Muscle of arm (tissue), 14 donors: ENCODE measurements at places on chromosomes 3 and 15.
A peak's percentile ranks its signal among the peaks of the same experiment; 100 is the strongest.

DNA sequence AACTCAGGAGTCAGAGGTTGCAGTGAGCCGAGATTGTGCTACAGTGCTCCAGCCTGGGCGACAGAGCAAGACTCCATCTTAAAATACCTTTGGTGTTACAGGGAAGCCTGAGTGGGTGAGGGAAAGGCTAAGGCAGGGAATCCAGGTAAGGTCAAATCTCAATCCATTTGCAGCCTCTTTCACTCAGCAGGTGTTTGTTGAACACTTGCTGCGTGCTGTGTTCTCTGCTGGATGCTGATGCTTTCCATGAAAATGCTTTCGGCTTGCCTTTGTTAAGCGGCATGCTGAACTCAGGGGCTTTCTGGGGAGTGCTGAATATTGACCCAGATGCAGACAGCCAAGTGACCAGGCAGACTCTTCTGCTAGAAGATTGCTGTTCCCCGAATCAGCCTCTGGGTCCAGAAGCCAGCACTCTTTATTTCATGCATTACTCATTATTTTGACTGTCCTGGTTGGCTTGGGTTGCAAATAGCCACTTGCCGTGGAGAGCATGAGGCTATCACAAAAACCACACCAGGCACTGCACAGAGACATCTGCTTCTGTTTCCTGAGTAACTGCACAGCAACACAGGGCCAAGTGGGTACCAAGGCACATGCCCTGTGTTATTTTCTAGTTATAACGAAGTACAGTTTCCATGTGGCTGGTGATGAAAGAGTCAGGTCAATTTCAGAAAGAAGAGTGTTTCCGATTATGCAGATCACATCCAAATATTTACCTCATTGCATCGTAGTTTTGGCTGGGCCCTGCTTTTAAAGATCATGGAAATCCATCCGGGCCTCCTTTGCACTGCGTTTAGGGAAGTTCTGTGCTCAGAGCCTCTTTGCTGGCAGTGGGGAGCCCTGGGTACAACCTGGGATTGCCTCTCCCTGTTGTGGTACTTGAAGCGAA is 88.6 kb downstream of the THSD4 start:
- DNase-seq, result peak; percentile 45

DNA sequence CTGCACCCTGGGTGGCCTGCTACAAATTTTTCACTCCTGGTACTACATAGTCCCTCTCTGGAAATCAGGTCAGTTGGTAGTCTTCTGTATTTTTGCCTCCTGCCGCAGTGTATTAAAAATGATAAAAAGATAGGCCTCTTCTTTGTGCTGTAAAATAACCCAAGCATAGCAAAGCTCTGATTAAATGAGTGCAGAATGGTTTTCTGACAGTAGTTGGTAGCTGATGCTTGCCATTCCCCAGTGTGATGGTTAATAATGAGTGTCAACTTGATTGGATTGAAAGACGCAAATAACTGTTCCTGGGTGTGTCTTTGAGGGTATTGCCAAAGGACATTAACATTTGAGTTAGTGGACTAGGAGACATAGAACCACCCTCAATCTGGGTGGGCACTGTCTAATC is 264.4 kb upstream of the ZNF717 start:
- DNase-seq, result no peak

DNA sequence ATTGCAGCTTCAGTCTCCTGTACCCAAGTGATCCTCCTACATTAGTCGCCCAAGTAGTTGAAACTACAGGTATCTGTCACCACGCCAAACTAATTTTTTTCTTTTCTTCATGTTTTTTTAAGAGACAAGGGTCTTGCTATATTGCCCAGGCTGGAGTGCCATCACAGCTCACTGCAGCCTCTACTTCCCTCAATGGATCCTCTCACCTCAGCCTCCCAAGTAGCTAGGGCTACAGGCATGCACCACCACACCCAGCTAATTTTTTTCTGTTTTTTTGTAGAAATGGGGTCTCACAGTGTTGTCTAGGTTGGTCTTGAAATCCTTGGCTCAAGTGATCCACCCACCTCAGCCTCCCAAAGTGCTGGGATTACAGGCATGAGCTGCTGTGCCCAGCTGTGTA is 89.5 kb downstream of the ZNF609 start:
- no peak for DNase-seq

- DNase-seq, result no peak
These were observed 176.6 kb downstream of the USP13 start for GRCh38 chr3:179829401-179829800.

GRCh38 chr15:31511707-31512310 is 185.2 kb downstream of the KLF13 start:
- no peak for DNase-seq

GRCh38 chr3:183069086-183069485 is 30.2 kb downstream of the MCCC1 start:
- DNase-seq, result no peak

DNA sequence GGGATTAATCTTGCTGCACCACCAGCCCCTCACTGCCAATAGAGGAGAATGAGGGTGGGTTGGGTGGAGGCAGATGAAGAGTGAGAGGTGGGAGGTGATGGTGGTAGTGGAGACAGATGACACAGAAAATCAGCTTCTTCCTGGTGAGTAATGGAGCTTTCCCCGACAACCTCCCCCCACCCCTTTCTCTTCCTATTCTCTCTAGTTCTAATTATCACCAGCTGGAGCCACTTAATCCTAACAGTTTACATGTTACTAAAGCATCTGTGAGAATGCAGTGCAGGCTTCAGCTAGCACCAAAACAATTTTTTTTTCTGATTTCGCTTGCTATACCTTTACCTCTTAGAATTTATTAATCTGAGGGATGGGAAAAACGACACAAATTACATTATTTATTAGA is 116.1 kb upstream of the DNAJC19 start:
- DNase-seq, result no peak

DNA sequence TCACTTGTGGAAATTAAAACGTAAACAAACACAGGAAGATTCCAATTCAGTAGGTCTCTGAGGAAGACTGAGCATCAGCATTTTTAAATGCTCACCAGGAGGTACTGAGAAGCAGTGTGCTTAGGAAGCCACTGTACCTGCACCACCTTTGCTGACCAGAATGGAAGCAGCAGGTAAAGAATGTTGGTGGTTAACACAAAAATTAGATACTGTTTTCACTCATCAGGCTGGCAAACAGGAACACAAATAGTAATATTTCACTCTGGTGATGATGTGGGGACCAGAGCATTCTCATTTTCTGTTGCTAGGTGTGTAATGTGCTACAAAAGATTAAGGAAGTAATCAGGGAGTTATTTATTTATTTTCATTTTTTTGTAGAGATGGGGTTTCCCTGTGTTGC is 29.9 kb upstream of the GHSR start:
- DNase-seq, result no peak

DNA sequence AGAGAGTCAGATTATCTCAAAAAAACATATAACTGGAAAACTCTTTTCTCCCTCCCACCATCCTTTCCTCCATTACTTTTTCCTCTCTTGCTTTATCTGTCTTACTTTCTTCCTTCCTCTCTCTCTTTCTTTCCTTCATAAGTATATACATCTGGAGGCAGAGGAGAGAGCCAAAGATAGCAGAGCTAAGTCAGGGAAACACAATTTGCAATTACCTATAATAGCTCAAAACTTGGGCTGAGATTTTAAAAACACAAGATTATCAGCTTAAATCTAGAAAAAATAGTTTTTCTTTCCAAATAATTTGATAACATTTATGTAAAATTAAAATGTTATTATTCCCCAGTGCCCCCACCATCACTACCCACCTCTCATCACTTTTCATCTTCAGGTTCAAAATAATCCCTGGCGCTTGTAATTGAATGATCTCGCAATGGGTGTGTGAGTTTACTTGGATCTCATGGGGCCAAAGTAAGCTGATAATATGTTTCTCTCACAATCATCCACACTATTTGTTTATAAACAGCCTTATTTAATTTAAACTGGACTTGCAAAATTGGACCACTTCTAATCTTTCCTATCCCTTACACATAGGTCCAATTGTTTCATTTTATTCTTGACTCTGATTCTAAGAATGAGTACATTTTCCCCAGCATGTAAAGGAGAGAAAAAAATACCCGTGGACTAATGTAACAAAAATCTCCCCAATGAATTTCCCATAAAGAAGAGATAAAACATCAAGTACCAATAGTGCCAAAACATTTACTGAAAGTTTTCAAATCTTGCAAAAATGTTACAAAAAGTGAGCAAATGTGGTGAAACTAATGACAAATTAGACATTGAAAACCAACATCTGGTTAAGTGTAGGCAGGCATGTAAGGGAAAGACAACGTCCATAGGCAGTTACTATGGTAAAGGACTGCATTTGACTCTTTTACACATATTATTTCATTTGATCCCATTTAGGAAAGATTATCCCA is 236.9 kb downstream of the DTWD1 start:
- no peak for DNase-seq

DNA sequence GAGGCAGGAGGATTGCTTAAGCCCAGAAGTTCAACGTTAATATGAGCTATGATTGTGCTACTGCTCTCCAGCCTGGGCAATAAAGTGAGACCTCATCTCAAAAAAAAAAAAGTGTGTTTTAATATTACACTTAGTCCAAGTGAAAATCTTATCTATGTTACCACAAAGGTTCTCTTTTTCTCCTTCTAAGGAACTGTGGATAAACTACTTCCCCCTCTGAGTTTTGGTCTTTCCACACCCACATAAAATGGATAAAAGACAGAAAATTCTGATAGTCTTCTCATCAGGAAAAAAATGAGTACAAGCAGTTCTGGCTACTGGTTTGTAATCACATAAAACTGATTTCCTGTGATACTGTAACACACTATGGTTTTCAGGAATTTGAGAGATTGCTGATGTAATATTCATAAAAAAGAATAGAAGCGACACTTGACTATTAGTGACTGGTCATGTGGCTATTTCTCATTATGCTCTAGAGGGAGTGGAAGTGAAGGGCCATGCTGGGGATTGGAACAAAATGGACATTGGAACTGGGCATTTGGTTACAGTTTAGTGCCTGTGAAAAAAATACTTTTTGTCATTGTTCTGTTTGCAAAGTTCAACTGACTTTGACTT is 68.2 kb downstream of the RYR3 start:
- no peak for DNase-seq

GRCh38 chr3:195180490-195181112 is 90.4 kb downstream of the XXYLT1 start:
- DNase-seq, result no peak

GRCh38 chr3:3107858-3108257 is 2.3 kb downstream of the IL5RA start:
- DNase-seq, result no peak

GRCh38 chr3:183188895-183189462 is 26.4 kb upstream of the LAMP3 start:
- no peak for DNase-seq

DNA sequence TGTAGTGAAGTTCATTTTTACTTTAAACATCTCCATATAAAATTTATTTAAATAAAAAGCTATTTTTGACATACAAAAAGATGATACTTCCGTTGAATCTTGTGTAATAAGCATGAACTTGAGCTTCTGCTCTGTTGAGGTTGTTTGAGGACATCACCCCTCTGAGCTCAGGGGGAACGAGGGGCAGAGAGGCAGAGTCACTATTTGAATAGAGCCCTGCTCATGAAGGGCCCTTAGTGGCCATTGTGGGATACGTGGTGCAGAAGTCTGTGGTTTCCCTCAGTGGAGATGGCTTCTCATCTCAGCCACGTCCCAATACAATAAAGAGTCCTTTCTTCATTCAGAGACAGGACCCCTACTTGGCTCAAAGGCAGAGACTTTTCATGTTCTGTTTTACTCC is 10.6 kb downstream of the CEMIP start:
- DNase-seq, result no peak

- DNase-seq, result no peak
These were observed 16.1 kb downstream of the DNAJA4 start for GRCh38 chr15:78280319-78281072.

- no peak for DNase-seq
These were observed 115.8 kb downstream of the FBXL22 start for GRCh38 chr15:63712828-63713520.

- DNase-seq, result no peak
These were observed 285.7 kb upstream of the CTNNB1 start for GRCh38 chr3:40913641-40914040.

- DNase-seq, result no peak
These were observed 28.2 kb upstream of the SCAANT1 start for GRCh38 chr3:63940389-63940757.

DNA sequence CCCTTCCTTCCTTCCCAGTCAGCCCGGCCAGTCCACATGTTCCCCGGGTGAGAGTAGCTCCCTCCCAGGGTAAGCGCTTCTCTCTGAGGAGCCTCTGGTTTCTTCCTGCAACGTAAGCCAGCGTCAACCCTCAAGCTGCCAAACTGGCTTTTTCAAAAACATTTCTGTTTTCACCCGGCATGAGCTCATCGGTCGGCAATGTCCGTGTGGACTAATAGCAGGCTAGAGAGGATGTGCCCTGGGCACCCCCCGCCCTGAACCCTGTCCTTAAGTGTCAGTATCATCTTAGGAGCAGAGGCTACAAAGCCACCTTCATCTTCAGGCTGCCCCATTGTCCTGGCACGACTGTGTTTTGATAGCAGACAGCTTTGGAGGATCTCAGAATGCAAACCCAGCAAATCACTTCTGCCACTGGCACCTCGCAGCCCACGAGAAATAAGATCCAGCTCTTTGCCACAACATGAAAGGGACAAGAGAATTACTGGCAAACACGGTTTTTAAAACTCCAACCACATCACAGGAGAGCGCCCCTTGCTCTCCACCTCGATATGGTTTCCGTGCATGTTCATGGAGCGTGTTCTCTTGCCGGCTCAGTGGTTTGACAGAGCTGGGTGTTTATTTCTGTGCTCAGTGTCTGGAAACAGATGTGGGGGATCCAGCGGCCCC is 9.9 kb downstream of the ALDH1A3 start:
- DNase-seq, result no peak

DNA sequence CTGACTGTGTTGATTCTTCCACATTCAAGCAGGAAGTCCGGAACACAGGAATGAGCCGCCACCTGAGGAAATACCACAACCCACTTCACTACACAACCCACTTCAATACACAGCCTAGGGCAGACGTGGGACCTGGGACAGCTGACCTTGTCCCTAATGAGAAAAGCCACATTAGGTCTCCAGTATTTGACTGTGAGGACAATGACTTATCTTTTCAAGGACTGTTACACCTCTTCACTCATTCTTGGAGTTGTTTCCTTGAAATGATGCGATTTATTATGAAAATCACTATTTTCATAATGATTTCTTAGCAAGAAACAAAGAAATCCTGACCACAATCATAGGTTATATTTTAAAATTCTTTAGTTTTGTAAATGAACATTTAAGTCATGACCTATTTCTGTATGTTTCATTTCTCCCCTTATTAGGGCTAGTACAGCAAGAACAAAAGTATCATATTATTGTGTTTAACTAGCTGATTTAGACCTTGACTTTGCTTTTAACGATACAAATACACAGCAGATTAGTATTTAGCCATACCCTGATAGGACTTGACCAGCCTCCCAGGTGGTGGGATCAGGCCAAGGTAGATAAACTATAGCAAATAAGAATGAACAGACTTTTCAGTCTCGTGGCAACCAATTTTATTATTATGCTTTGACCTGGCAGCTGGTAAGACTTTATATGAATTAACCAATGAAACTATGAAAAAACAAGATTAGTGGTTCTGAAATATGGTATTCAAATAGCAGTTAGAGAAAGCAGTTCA is 6.0 kb downstream of the RAB27A start:
- DNase-seq, result no peak
